CD4-positive, alpha-beta memory T cell (primary cell): ENCODE measurements at places on chromosomes 7 and 10.
A peak's percentile ranks its signal among the peaks of the same experiment; 100 is the strongest.

GRCh38 chr10:120971671-120972070, 120.5 kb downstream of the WDR11 start:
- DNase-seq, result no peak

DNA sequence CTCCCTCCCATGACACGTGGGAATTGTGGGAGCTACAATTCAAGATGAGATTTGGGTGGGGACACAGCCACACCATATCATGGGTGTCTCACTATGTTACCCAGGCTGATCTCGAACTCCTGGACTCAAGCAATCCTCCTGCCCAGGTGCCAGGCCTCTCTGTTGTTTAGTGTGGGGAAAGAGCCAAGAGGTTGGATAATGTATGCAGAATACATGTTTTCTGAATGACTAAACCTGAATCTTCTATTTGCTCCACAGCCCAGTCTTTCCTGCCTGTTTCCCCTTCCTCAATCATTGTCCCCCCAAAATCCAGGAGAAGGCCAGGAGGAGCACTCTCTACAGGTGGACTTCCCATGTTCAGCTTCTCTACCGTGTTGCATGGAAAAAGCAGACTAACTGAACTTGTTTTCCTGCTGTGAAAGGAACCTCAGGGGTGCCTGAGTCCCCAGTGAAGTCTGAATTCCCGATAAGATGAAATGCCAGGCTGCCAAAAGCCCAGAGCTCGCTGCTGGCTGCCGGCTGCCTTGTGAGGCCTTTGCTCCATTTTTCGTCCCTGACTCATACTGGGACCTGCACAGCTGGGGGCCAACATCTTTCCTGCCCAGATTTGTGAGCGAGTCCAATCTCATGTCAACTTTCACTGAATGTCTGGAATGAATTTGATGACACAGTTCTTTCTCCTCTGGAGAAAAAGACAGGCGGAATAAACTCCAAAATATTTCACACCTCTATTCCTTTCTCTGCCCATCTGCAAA, 588.0 kb downstream of the CALN1 start:
- no peak for DNase-seq

- DNase-seq, result no peak
Measured at GRCh38 chr10:114334301-114334700, 70.0 kb downstream of the AFAP1L2 start.

DNA sequence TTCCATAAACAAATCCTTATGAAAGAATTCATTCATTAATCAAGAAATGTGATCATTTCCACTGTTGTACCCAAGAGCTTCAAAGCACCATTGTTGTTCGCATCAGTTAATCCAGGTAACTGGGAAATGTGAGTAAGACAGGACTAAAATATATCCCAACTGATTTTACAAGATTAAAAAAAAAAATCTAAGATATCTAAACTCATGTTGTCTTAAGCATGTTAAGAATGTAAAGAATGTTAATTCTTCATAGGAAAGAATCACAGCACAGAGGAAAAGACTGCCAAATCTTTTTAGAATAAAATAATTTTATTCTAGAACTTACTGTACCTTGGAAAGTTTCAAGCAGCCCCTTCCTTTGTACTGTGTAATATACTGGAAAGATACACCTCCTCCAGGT, 16.4 kb downstream of the FZD1 start:
- DNase-seq, result no peak

- DNase-seq, result no peak
Measured at GRCh38 chr7:22114440-22114981, 168.8 kb upstream of the CDCA7L start.

GRCh38 chr10:987620-987869, 689 bp upstream of the GTPBP4 start:
- DNase-seq, result no peak

- DNase-seq, result no peak
Measured at GRCh38 chr10:30598105-30598776, 31.3 kb downstream of the LYZL2 start.

DNA sequence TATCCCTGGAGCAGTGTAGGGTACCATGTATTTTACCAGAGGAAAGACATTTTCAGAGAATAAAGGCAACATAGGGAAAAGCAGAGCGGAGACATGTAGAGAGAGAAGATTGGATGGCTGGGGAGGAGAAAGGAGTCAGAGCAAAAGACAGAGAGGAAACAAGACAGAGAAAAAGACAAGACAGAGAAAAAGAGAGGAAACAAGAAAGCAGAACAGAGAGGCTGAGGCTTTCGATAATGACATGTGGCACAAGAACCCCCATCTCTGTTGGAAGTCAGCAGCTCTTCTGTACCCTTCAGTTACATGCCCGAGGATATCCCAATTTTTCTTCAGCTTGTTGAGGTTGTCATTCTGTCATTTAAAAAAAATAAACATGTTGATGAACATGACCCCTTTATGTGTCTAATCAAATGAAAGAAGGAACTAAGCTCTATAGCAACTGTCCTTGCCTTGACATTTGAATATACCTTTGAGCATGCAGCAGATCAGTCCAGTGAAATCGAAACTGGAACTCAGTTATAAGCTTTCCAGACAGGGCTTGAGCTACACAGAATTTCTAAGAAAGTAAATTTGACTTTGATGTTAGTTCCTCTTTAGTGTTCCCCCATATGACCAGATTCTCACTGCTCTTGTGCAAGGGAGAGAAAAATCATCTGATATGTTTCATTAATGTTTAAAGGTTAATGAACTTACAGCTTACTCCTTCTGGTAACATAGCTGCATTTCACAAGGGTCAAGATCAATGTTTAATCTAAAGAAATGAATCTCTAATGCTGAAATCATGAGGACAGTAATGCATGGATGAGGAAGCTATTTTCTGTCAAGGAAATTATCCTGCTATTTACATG, 75.1 kb upstream of the SP4 start:
- peak; percentile 46 for DNase-seq

DNA sequence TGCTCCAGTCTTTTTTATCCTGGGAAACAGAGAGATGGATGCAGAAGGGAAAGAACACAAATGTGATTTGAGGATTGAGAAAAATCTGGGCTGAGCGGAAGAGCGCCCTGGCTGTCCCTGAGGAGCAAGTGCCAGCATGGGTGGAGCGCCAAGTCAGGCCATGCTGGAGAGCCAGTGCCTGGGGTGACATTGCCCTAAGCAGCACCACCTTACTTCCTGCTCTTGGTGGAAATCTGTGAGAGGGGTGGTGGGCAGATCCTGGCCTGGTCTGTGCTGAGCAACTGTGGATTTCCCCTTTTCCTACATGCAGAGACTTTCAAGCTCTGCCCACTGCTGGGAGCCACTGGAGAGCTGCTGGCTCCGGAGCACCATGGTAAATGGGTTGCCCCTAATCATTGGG, 36.9 kb downstream of the DDIT4 start:
- DNase-seq, result no peak

DNA sequence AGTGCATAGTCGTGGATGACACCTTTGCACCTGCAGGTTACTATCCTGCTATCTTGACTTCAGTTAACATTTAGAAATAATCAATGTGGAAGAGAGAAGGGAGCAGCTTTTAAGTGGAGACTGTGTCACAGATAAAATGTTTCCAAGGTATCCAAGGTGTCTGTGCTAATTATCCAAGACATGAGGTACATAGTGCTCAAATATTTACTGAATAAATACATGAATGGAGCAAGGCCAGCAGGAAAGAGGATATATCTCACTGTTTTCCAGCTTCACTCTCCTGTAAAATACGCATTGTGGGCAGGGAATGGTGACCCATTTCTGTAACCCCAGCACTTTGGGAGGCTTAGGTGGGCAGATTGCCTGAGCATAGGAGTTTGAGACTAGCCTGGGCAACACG, 552.4 kb downstream of the PHTF2 start:
- no peak for DNase-seq

DNA sequence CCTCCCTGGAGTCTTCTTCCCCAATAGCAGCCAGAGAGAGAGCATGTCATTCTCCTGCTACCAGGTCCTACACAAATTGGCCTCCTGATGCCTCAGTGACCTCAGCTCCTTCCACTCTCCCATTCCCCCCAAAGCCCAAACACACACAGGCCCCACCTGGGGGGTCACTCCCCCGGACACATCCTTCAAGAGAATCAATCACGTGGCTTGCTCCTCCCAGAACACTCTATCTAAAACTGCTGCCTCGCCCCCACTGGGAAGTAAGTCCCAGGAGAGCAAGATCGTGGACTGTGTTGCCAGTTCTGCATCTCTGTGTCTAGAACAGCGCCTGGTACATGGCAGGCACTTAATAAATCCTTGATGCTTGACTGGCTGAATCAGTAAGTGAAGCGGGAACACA, 2.5 kb upstream of the HSPA12A start:
- no peak for DNase-seq

- no peak for DNase-seq
Measured at GRCh38 chr7:18387191-18387735, 108.3 kb upstream of the HDAC9 start.

DNA sequence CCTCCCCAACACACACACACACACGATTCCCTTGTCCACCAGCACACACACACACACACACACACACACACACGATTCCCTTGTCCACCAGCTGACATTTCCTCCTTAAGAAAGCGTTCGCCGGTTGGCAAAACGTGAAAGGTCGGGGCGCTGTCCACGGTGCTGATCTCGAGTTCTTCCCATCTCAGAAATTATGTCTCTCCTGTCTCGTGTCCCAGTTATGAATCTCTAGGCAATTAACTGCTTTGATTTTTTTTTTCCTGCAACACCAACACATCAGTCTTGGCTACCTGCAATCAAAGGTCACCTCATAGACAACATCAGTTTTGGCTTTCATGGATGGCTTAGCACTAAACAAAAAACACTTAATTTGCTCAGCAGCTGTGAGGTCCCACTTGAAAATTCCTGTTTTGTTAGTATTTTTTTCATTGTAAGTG, 1.9 kb downstream of the INA start:
- no peak for DNase-seq

DNA sequence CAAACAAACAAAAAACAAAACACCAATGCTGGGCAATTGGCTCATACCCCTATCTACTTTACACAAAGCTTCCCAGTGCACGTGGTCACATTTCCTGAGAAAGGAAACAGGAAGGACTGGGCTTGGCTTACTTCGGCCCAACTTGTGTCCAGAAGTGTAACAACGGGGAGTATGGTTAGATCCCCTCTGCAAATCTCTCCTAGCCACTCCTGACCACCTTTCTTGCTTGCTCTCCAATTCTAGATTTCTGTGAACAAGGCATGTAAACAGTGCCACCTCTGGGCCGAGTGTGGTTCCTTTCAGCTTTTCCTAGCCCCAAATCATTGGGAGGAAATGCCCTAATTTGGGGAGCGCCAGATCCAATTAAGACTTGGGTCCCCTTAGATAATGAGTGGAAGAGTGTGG, 21.0 kb upstream of the FRAT2 start:
- DNase-seq, result peak; percentile 19

- DNase-seq, result no peak
Measured at GRCh38 chr7:18117482-18117881, 89.8 kb upstream of the PRPS1L1 start.

DNA sequence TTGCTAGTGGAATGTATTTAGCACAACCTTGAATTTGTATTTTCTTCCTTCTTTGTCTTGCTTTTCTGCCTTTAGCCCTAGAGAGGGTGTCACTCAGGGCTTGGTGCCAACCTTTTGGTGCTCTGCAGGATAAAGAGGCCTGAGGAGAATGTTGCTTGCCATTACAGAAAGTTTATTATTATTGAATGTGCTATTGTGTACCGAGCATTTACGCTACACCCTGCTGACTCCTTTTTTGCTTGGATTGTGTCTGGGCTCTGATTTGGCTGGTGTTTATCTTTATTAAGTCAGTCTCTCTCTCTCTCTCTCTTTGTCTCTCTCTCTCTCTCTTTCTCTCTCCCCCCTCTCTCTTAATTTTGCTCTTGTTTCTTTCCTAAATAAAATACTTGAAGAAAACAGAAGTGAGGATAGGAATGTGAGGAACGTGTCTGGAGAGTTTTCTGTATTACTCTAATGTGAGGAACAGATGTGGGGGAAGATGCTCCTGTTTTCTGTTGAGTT, 284.4 kb upstream of the PHYHIPL start:
- DNase-seq, result no peak

GRCh38 chr7:151181011-151181431, 6.0 kb downstream of the ASB10 start:
- no peak for DNase-seq

DNA sequence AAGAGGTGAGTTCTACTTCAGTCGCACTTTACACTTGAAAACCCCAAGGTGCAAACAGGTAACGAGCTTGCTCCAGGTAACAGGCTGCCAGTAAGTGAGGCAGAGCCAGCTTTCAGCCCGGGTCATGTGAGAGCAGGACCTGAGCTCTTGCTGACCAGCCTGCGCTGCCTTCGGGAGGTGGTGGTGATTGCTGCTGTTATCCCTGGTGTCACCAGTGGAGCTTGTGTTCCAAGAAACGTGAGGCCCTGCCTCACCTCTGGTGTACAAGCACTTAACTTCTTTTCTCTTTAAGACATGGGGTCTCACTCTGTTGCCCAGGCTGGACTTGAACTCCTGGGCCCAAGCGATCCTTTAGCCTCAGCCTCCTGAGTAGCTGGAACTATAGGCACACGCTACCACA, 265.0 kb downstream of the CELF2 start:
- no peak for DNase-seq

GRCh38 chr7:78125884-78126283, 327.3 kb downstream of the PHTF2 start:
- DNase-seq, result no peak

DNA sequence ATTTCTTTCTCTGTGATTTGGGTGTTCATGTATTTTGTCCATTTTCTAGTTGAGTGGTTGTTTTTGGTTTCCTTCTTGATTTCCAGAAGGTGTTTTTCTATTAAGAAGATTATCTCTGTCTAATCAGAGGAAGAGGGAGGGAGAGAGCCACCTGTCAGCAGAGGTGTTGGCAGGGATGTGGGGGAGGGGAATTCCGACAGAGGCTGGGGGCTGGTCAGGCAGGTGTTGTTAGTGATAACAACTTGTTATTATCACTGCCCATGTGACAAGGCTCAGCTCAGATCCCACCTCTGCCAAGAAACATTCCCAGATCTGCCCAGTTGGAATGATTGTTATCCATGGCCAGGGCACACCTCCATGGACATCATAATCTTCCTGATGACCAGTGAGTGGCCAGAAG, 293.4 kb downstream of the GFRA1 start:
- DNase-seq, result no peak

DNA sequence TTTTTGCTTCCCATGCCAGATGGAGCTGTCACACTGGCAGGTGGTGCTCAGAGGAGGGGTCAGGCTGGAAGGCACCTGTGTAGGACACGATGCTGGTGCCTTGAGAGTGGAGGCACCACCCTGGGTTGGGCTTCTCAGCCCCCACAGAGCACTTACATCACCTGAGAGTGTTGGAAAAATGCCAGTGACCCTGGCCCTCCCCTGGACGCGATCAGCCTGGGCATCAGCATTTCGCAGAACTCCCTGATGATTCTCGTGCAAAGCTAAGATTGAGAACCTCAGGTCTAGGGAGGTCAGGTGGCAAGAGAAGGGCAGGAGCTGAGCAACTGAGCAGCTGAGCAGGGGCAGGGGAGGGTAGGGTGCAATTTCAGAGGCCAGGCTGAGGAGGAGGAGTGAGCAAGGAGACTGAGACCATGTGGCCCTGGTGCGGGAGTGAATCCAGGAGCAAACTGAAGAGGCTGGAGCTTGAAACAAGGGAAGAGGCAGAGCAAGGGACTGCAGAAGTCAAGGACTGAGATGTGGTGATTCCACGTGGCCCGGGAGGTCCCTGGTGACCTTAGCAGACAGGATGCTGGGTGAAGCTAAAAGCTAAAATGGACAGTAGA, 24.7 kb upstream of the GRID1 start:
- no peak for DNase-seq
